Epithelial cell of proximal tubule (primary cell): ENCODE measurements at places on chromosomes 11 and 22.

DNA sequence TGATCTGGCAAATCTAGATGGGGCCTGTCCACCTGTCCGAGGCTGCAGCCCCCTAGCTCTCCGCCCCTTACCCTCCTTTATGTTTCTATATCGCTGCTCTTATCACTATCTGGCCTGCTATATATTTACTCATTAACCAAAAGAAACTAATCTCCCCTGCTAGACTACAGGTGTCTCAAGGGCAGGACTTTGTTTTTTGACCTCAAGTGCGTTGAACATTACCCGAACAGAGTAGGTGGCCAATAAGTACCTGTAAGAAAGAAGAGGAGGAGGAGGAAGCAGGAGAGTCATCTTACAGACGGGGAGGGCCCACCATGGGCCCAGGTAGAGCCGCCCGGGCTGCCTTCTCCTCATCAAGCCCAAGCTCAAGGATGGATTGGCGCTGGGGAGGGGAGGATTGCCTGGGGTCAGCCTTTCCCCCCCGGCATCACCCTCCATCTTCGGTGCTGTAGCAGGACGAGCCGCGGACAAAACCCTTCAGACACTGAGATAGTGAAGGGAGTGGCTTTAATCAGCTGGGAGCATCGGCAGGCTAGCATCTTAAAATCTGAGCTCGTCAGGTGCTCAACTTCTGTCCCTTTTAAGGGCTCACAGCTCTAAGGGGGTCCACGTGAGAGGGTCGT, 1.2 kb upstream of the P2RY6 start:
- no peak for DNase-seq

GRCh38 chr11:1340111-1340510, 30.7 kb upstream of the TOLLIP start:
- DNase-seq, result no peak

DNA sequence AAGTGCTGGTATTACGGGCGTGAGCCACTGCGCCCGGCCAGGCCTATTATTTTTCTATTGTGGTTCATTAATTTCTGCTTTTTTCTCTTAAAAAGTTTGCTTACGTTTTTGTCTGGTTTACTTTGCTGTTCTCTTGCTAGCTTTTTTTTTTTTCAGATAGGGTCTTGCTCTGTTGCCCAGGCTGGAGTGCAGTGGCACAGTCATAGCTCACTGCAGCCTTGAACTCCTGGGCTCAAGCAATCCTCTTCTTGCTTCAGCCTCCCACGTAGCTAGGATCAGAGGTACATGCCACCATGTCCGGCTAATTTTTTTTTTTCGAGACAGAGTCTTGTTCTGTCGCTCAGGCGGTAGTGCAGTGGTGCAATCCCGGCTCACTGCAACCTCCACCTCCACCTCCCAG, 18.7 kb downstream of the F2 start:
- DNase-seq, result no peak

- DNase-seq, result no peak
These were observed 63.8 kb upstream of the THY1 start for GRCh38 chr11:119486691-119487259.

DNA sequence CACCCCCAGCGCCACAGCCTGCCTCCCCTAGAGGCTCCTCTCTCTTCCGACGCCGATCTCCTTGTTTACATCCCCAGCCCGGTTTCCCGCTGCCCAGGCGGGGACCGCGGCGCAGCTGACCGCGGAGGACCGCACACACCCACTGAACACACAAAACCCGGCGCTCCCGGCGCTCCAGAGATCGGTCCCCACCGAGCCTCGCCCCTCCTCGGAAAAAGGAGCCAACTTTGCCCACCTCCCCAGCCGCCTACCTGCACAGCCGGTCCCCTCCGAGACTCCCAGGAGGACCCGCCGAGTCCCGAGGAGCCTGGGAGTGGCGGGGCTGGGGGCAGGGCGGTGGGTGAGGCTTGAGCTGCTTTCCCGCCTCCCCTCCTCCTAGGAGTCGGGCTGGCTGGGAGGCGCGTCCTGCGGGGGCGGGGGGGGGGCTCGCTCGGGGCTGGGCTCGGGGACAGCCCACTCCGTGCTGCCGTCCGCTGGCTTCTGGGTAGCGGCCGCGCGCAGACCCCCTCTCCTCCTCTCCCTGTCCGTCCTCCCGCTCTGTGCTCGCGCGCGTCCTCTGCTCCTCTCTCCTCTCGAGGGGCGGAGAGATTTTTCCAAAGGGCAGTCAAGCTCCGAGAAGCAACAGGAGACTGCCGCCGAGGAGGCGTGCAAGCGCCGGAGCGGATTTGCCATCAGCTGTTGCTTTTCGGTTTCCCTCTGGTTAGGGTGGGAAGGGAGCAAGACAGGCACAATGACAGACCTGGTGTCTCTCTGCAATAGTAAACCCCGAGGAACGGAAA, at the start of gene FXYD6:
FXYD6 (minus strand) TSS at position 318 of the 779 bp plus-strand sequence. CDS start 33,882 bp downstream, outside the sequence.
- DNase-seq, result no peak

- DNase-seq, result no peak
These were observed 282.5 kb downstream of the CTTN start for GRCh38 chr11:70680781-70681281.

DNA sequence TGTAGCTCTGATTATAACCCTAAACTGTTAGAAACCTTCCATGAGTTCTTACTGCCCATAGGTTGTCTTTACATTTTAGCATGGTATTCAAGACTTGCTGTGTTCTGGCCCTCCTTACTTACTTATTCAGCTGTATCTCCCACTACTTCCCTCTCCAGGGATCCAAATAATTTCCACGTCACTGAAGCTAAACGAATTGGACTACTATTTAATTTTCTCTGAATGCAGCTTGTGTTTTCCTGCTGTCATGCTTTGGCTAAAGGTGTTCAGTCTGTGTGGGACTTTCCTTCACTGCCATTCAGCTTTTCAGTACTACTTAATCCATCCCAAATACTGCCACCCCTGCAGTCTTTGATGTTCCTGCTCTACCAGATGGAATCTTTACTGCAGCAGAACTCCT, 88.3 kb downstream of the UVRAG start:
- DNase-seq, result no peak

DNA sequence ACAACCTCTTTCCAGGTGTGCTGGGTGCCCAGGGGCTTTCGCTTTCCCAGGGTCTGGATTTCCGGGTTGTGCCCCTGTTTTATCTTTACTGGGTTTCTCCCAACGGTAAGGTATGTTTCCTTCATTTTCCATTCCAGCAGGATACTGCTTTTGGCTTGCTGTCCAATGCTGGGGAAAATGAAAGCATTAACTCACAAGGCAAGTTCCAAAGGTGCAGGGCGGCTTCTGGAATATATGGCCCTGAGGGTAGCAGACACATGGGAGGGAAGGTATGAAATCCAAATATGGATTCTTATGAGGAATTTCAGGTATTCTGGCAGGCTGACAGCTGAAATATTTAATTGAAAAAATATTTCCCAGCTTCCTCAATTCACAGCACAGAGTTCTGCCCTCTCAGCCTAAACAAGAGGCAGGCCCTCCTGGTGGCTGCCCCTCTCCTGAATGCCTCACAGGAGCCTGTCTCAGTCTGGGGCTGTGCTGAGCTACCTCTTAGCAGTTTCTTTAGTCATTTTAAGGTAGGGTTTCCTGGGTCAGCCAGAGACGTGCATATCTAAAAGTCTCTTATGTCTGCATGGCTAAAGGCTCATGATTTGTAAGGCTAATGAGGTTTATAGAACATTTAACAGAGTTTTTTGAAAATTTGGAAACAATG, 318.6 kb upstream of the B3GAT1 start:
- DNase-seq, result no peak

- DNase-seq, result no peak
These were observed 5.6 kb downstream of the MAPK1 start for GRCh38 chr22:21861851-21862250.

- DNase-seq, result peak; percentile 48
These were observed 71.0 kb downstream of the JAM3 start for GRCh38 chr11:134139873-134140331.

- DNase-seq, result peak; percentile 72
These were observed 11.3 kb upstream of the EFCAB6 start for GRCh38 chr22:43823353-43823908.

DNA sequence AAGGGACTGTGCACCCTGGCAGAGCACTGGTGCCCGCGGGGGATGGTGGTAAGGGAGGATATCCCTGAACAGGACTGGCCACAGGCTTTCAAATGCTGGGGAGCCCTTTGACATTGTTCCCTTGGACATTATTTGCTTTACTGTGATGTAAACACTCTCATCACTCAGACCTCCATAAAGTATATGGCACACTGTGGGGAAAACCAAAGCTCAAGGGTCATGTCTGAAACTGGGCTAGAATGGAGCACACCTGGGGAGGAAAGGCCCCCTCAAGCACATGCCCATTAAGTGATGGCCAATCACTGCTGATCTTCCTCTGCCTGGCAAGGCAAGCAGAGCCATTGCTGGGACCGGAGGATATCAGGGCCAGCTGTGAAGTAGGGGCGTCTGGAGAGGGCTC, 60.9 kb upstream of the TENM4 start:
- no peak for DNase-seq

GRCh38 chr22:50308597-50308935, 1.1 kb upstream of the PLXNB2 start:
- DNase-seq, result no peak

GRCh38 chr22:19748991-19749664, 11.4 kb upstream of the TBX1 start:
- DNase-seq, result no peak

GRCh38 chr11:100681064-100681502, 6.0 kb upstream of the ARHGAP42 start:
- no peak for DNase-seq

GRCh38 chr11:120747850-120748814, 236.6 kb downstream of the GRIK4 start:
- no peak for DNase-seq

DNA sequence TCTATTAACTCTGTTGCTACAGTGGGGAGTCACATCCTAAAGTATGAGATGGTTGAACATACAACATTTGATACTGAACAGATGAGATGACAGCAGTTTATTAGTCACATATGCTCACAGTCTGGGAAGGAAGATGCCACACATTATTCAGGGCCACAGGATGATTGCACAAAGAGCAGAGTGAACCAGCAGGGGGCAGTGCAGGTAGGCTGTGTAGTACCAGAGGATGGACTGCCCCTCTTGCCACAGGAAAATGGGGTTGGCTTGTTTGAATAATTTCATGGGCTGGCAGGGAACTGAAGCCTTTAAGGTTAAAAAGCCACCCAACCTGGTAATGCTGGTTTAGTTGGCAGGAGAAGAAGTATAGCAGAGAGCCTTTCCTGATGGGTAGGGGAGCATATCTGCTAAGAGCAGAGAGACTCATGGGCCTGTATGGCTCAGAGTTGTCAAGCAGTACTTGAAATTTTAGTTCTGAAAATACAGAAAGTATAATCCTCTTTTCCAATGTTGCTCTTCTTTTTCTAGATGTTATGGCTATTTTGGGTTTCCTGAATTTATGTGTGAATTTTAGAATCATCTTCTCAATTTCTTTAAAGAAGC, 180.4 kb upstream of the B3GAT1 start:
- DNase-seq, result no peak

DNA sequence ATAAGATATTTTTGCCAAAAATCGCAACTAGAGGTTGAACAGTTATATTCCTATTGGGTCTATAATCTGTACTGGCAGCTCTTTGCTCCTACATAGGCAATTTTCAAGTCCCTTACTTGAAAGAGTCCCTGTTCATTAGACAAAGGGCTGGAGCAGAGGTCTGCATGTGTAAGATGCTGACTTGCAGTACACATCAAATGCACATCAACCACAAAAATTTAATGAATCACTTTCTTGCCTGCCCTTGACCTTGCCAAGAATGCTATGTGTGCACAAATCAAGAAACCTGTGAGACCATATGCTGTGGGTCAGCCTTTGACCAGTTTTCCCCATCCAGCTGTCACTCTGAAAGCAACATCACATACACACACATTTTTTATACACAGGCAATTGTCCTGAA, 661.5 kb downstream of the LRRC4C start:
- DNase-seq, result peak; percentile 4

DNA sequence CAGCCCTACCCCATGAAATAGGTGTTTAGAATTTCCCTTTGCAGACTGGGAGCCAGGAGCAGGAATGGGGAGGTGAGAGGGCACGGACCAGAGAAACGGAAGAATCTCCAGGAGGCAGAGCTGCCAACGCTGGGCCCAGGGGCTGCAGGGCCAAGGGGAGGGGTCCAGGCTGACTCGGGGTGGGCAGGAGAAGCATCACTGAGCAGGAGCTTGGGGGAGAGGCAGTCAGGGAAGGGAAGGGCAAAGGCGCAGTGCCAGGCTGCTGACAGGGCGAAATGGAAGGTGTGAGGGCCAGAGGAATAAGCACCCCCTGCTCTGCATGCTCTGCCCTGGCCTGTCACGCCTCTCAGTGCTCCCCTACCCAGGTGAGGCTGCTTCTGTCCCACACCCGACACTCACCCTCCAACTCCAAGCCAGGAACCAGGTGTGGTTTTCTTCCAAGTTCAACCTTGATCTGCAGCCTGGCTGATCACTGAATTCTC, 14.5 kb downstream of the LRRC32 start:
- DNase-seq, result no peak

GRCh38 chr11:55474321-55474720, 79.9 kb upstream of the OR4C15 start:
- no peak for DNase-seq
